GM12878 (cell line): ENCODE measurements at places on chromosomes 5 and 9. TPM values are rescaled to one million over a fixed set of nuclear protein-coding genes. Genes with fewer than 3 reads are reported as not detected.

Gene SLC6A7
- total RNA-seq, result 0.08 TPM in 1 of 2 replicates, not detected in the other

Gene TRPM6
- 0.05 and 0.24 TPM in 2 replicates for total RNA-seq

GRCh38 chr9:103928442-103928841 lies 165.7 kb upstream of the SMC2 start:
- no peak for DNase-seq

- no peak for DNase-seq
Observed at GRCh38 chr5:114308017-114308416, 53.9 kb upstream of the KCNN2 start.
